Aorta (tissue), 5 donors: ENCODE measurements at places on chromosomes 4 and X. TPM values are rescaled to one million over a fixed set of nuclear protein-coding genes. Genes with fewer than 3 reads are reported as not detected.
A peak's percentile ranks its signal among the peaks of the same experiment; 100 is the strongest.

DNA sequence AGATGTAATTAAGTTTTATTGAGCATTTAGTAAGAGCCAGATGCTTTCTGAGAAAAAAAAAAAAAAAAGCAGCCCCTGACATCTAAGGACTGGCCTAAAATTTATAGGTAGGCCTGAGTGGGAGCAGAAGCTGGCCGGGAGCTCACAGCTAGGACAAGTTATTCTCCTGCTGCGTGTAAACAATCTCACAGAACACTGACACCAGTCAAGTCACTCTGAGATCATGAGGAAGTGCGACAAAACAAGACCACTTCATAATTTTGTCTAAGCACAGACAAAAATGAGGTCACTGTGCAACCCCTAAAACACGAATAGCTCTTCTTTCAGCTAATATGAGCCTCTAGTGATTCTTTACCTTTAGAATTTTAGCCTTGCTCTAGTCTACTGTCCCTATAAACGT lies 15.3 kb upstream of the NSUN7 start:
- no peak for DNase-seq
- H3K27ac ChIP-seq = no peak overlapping the region
- no peaks in the 10 kb centered on the region for H3K4me1 ChIP-seq
- H3K27me3 ChIP-seq = no peaks in the 10 kb centered on the region
- H3K36me3 ChIP-seq = no peaks in the 10 kb centered on the region

Gene FRMD7
- polyA plus RNA-seq = not detected

Gene PNMA6A
- polyA plus RNA-seq = 1.3 TPM

DNA sequence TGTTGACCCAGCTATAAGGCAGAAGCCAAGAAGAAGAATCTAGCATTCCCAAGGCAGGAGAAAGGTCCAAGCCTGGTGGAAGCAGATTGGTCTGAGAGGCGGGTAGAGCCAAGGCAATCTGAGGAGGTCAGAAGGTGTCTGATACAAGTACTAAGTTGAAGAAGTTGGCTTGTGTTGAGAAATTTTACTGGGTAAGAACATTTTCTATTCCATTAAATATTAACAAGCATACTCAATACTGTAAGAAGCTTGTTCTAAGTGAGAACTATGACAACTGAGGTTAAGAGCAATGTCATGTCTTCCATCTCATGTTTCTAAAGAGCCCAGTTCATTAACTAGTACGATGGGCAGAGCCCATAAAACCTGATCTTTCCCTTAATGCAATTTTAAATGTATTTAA lies 75.0 kb downstream of the FAM13A start:
- H3K36me3 ChIP-seq = peaks cover 2% of the 10 kb centered on the region
- H3K4me3 ChIP-seq = no peak overlapping the region
- no peaks in the 10 kb centered on the region for H3K27me3 ChIP-seq
- H3K4me1 ChIP-seq = no peaks in the 10 kb centered on the region
- no peak for DNase-seq
- no peak overlapping the region for H3K27ac ChIP-seq

DNA sequence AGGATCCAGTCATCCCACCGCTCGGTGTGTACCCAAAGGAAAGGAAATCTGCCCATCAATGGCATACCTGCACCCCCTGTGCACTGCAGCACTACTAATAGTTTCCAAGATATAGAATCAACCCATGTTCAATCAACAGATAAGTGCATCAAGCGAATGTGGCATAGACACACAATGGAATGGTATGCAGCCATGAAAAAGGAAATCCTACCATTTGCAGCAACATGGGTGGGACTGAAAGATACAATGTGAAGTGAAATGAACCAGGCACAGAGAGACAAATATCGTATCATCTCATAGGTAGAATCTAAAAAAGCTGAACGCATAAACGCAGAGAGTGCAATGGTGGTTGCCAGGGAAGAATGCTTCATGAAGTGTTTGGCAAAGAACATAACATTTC lies 42.5 kb downstream of the DHRSX start:
- no peak for DNase-seq
- no peaks in the 10 kb centered on the region for H3K4me1 ChIP-seq
- no peak overlapping the region for H3K4me3 ChIP-seq

Gene SORBS2
- polyA plus RNA-seq = 111 TPM

Gene COX18
- polyA plus RNA-seq = 9.0 TPM

Gene ZXDB
- polyA plus RNA-seq = 4.5 TPM

GRCh38 chr4:158667651-158668198 lies 4.0 kb downstream of the C4orf46 start:
- no peaks in the 10 kb centered on the region for H3K4me1 ChIP-seq
- H3K27me3 ChIP-seq = no peaks in the 10 kb centered on the region
- no peak for DNase-seq

- no peak overlapping the region for H3K4me3 ChIP-seq
- H3K36me3 ChIP-seq = no peaks in the 10 kb centered on the region
- peak; percentile 19 for DNase-seq
- H3K27me3 ChIP-seq = no peaks in the 10 kb centered on the region
These were observed 5.2 kb upstream of the PDE6B start for GRCh38 chr4:620201-620600.

- H3K4me3 ChIP-seq = no peak overlapping the region
- H3K36me3 ChIP-seq = no peaks in the 10 kb centered on the region
These were observed 70.7 kb upstream of the TAPT1 start for GRCh38 chr4:16297003-16297402.

DNA sequence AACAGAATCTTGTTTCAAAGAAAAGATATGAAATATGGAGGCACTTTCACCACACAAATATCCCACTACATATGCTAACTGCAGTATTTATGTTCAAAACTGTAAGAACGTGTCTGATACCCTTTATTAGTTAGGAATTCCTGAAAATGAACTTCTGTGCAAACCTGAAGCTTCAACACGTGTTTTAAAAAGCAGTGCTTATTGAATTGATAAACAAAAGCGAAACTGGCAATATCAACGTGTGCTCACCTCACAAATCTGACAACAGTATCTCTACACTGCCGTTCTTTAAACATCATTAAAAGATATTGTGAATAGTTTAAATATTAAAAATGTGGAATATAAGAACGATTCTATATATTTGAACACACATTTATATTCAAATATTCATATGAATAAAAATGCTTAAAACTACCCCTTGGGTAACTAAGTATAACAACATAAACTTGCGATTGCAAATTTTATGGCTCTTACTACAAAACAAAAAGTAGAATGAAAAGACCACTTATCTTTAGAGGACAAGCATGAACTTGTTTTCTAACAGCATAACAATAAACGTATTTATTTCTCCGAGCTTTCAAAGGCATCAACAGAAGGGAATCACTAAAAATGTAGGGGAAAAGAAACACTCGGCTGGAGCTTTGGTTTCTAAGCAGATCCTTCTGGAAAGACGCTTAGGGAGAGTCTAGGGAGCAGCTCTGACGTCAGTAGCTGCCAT lies at the start of gene LRP2BP:
LRP2BP (minus strand) TSS at position 687 of the 718 bp plus-strand sequence. CDS start 17,738 bp downstream, outside the sequence.
- no peaks in the 10 kb centered on the region for H3K4me1 ChIP-seq
- DNase-seq = no peak
- H3K4me3 ChIP-seq = peak within 1 kb of the TSS; percentile 71
- no peaks in the 10 kb centered on the region for H3K27me3 ChIP-seq
- H3K36me3 ChIP-seq = no peaks in the 10 kb centered on the region

Gene MSANTD1
- not detected for polyA plus RNA-seq

Gene SCD5
- polyA plus RNA-seq = 2.6 TPM

DNA sequence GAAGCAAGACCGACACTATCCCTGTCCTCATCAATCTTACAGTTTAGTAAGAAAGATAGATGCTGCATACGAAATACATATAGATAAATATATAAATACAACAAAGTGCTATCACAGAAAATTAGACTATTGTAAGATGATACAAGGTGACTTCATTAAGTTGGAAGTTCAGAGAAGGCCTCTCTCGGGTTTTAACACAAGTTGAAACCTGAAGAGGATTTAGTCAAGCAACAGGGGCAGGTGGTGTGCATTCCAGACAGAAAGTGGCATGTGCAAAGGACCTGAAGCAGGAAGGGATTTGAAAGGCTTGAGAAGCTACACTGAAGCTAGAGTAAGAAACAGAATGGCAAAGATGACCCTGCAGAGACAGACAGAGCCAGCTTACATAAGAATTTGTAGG lies 36.5 kb downstream of the USP46 start:
- peaks cover 11% of the 10 kb centered on the region for H3K4me1 ChIP-seq
- no peaks in the 10 kb centered on the region for H3K27me3 ChIP-seq
- no peak for DNase-seq
